NCI-H2227 treated with DMSO at 0.1 percent for 48 hours (cell line): ENCODE measurements at places on chromosomes 7 and 10.

- no peak for DNase-seq
Measured at GRCh38 chr7:158093156-158093796, 494.3 kb downstream of the PTPRN2 start.

GRCh38 chr10:94225589-94225988 is 137.2 kb downstream of the NOC3L start:
- no peak for DNase-seq

- DNase-seq: no peak
Measured at GRCh38 chr7:94433224-94433623, 38.5 kb downstream of the COL1A2 start.

DNA sequence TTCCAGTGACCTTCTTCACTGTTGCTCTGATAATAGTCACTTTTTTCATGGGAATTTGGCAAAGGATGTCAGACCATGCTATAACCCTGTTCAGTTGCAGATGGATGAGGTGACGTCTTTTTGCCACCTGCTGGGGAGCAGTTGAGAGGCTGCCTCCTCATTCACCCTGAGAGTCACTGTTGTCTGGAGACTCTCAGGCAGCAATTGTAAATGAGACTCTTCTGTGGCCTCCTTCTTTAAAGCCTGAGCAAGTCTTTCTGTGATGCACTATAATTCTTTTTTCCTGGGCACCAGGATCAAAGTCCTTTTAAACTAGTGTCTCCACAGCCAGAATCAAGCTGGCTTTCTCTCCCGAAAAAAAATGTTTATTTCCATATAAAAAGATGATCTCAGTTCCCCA is 345.1 kb downstream of the ARL4A start:
- no peak for DNase-seq

GRCh38 chr7:45224832-45225231 is 67.2 kb downstream of the RAMP3 start:
- no peak for DNase-seq

- no peak for DNase-seq
Measured at GRCh38 chr10:87761892-87762291, 56.1 kb downstream of the ATAD1 start.

DNA sequence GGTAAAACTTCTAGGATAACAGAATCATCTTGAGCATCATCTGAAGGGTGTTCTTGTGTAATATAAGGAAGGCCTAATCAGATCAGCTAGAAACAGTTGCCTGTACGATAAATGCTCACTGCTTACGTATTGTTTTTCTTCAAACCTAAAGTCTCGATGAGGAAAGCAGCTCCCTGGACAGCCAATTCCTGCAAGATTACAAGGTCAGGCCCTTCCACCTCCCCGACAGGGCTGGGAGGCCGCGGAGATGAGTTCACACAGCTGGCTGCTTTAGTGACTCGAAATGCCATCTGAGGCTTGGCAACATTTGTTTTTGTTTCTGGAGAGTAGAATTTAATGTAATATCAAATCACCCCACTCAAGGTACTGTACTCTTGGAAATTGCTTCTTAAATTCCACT is 95.1 kb upstream of the PFKP start:
- no peak for DNase-seq

GRCh38 chr10:78449554-78449953 is 415.9 kb downstream of the RPS24 start:
- DNase-seq: no peak

- DNase-seq: peak; percentile 55
Measured at GRCh38 chr10:69479240-69480067, 28.2 kb downstream of the TSPAN15 start.

GRCh38 chr7:24705461-24705954 is 51.8 kb downstream of the GSDME start:
- no peak for DNase-seq

DNA sequence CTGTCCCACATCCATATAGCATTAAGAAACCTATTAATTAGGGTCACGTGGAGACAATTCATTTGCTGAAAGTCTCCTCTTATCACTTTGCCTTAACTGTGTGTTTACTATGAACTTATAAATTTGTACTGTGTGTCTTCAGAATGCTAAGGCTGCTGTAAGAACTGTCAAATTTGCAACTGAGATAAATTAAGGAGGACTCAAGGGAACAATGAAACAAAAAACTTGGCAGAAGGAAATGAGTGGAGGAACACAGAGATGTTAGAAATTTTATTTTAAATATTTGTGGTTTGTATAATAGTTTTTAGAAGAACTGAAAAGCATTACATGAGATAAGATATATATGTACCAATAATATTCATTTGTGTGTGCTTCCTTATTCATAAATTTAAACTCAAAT is 1005.3 kb upstream of the SORCS1 start:
- DNase-seq: no peak

DNA sequence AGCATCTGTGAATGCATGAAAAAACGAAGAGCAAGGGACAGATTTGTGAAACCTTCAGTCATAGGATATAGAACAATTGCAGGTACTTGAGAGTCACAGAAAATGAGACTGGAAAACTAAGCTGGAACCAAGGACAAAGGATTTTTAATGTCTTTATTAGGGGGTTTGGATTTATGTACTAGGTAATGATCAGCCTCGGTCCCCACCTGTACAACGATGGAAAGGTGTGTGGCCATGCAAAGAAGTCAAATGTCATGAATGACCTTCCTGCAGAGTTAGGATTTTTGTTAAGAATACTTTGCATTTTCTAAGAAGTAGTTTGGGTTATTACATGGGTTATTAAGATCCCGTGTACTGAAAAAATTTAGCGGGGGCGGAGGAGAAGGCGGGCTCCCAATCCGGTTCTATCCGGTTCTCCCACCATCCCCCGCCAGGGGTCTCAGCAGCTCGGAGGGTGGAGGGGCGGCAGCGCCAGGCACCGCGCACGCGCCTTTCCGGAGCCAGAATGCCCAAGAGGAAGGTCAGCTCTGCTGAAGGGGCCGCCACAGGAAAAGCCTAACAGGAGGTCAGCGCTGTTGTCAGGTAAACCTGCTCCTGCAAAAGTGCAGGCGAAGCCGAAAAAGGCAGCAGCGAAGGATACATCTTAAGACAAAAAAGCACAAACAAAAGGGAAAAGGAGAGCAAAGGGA is 327.5 kb upstream of the PLXDC2 start:
- DNase-seq: no peak

GRCh38 chr7:28792858-28793257 is 165.3 kb downstream of the TRIL start:
- DNase-seq: no peak

GRCh38 chr7:111813306-111813705 is 251.0 kb upstream of the IMMP2L start:
- DNase-seq: no peak

GRCh38 chr10:95790982-95791381 is 35.0 kb downstream of the ENTPD1 start:
- no peak for DNase-seq

- DNase-seq: no peak
Measured at GRCh38 chr7:121442845-121443244, 46.7 kb upstream of the FAM3C start.

DNA sequence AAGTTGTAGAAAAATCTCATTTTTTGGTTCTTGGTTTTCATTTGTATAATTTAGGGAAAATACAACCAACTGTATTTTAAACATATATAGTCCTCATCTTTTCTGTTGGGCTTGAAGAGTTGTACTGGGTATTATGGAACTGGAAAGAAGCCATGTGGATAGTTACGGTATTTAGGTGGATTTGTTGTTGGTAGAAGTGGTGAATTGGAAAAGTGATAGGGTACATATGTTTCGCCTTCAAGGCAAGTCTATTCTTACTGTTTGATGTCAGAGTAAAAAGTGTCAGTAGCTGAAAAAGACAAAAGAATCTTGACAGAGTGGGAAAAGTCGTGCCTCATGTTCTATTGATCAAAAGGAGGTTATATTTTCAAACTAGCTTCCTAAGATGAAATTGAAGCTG is 64.6 kb downstream of the GBF1 start:
- no peak for DNase-seq

DNA sequence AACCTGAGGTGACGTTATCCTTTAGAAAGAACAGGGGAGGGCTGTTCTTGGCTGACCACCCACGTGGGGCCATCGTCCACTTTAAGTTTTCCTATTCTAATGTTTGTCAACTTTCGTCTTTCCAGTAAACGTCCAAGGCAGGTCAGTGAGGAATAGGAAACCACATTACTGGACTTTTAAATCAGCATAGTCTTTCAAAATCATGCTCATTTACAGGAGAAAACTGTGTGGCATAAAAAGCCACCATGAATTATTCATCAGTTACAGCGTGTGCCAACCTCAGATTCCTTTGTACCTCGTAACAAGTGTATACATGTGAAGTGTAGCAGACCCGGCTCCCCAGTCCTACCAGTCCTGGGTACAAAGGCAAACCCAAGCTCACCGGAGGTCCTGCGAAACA is 25.1 kb upstream of the ABLIM1 start:
- DNase-seq: no peak

DNA sequence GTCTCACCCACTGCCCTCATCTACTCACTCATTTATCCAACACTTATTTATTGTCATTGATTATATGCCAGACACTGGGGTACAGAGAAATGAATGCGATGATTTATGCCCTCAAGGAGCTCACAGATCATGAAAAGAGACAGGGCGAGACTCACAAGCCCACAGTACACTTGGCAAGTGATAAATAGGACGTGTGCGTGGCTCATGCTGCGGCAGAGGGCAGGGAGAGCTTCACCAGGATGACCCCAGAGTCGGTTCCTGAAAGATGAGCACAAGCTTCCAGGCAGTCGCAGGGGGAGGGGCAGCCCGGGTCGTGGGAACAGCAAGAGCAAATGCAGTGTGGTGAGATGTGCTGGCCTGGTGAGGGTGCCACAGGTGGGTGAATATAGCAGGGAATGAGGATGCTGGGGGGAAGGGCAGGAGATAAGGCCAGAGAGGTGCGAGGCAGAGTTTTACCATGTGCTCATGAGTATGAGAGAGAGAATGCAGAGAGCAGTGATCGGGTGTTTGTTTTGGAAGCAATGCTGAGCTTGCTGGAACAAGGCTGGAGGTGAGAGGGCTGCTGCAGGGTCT is 70.9 kb downstream of the ATXN7L1 start:
- DNase-seq: no peak

DNA sequence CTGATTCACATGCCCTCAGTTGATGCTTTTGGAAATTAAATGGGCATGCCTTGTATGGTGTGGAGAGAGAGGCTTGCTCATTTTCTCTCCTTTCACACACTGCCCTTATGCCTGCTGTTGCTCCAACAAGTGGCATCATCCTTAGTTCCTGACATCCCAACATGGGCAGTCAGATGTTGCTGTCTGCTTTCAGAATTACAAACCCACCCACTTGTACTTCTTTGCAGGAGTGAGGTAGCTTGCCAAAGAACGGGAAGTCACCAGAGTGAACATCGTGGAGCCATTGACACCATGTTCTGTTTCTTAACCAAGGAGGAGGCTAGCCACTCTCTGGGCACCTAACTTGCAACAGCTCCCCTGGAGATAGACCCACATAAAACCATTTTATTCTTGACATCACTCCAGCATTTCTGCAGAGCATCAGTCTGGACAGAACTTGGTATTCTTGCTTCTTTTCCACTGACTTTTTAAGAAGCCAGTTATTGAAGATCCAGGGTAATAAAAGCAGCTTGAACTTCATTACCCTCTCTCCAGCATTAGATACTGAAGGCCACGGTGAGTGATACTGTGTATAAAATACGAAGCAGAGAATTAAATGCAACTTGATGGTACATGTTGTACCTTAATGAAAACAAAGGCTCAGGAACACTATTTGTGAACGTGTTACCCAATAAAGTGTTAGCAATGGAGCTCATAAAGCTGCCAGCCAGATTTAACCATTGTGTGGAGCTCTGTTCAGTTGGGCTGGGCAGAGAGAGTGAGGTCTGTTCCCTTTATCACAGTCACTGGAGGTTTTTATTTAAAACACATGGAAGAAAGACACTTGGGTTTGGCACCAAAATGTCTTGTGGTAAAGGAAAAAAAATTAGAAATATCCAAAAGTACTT is 195.8 kb upstream of the HABP2 start:
- DNase-seq: no peak

DNA sequence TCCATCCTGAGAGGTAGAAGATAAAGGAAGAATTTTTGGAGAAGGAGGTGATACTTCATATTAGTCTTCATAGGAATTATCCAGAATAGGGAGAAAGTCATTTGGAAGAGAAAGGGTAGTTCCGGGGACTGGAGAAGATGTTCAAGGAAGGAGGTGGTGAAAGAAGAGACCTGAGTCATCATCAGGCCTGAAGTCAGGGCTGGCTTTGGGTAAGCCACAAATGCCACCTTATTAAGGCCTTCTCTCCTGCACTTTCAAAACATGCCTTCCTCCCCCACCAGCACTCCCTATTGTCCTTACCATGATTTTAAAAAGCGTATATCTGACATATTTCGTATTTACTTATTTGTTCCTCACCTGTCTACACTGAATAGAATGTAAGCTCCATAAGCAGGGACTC is 112.2 kb upstream of the LRGUK start:
- DNase-seq: no peak

DNA sequence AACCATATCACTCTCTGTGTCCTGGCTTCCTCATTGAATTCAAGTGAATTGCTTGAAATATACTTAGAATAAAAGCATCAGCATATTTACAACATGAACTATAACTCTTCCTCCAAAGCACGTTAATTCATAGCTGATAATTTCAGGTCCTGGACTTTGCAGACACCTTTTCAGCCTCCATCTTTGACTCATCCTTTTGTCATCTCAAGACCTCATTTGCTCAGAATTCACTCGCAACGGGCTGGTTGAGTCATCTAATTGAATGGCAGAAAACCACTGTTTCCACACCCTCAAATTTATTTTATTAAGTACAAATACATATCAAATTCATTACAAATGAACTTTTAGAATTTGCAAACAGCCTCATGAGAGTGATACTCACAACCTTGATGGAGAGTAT is 545.7 kb downstream of the GATA3 start:
- no peak for DNase-seq

DNA sequence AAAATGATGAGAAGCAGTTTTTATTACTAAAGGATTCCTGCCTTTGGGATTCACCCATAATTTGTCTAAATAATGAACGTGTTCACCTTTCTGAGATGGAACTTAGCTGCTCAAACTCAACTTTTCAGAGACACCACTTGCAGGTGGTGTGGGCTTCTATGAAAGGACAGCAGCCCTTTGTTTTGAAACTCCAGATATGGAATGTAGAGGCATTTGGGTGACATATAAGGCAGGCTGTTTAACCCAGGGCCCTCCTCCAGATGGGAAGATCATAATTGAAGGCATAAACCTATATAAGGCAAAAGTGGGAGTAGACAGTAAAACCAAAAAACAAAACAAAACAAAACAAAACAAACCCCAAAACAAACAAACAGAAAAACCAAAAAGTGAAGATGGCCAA is 11.9 kb upstream of the HUS1 start:
- no peak for DNase-seq

GRCh38 chr7:90453259-90453891 is 16.1 kb upstream of the PTTG1IP2 start:
- no peak for DNase-seq

DNA sequence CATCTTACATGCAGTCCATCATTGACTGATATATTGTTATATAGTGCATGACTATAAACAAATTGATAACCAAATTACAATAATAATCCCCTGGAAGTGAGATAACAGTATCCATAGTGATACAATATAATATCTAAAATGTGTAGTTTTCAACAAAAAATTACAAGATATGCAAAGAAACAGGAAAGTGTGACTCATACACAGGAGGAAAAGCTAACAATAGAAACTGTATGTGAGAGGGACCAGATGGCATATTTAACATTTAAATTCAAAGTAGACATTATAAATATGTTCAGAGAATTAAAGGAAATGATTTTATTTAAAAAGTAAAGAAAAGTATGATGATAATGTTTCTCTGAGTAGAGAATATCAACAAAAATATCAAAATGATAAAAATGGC is 8.0 kb downstream of the OR9A2 start:
- DNase-seq: no peak
